Upper lobe of right lung (tissue), 1 donor: ENCODE measurements at places on chromosomes 11 and 22. TPM values are rescaled to one million over a fixed set of nuclear protein-coding genes. Genes with fewer than 3 reads are reported as not detected.

RSF1 gene
- total RNA-seq = 62.5 TPM

CD3G gene
- 6.5 TPM for total RNA-seq

GRCh38 chr11:117634756-117635603, 162.0 kb downstream of the DSCAML1 start:
- DNase-seq = peak; percentile 39

DNA sequence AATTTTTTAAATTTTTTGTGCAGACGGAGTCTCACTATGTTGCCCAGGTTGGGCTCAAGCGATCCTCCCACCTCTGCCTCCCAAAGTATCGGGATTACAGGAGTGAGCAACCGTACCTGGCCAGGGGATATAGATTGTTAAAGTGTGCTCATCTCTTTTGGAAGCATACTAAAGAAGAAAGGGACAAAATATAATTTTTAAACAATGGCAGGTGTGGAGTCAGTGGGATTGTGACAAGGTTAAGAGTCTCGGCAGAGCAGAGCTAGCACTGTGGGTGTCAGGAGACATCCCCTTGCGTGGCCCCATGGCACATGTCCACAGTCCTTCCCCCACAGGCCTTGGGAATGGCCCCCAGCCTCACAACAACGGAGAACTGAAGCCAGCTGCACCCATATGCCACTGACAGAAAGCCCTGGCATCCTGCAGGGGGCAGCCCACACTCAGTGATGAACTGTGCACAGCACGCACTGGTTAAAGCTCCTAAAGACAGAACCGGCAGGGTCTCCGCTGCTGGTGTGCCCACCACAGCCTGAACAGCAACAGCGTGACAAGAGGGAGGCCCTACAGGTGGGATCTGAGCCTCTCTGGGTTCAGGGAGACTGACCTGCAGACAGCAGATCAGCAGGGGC, 29.9 kb downstream of the SERPIND1 start:
- no peak for DNase-seq

GRCh38 chr11:75492181-75492820, 33.4 kb downstream of the GDPD5 start:
- DNase-seq = no peak

SLC29A2 gene
- total RNA-seq = 14.2 TPM

- no peak for DNase-seq
Measured at GRCh38 chr22:38131399-38131798, 20.9 kb upstream of the BAIAP2L2 start.

DNA sequence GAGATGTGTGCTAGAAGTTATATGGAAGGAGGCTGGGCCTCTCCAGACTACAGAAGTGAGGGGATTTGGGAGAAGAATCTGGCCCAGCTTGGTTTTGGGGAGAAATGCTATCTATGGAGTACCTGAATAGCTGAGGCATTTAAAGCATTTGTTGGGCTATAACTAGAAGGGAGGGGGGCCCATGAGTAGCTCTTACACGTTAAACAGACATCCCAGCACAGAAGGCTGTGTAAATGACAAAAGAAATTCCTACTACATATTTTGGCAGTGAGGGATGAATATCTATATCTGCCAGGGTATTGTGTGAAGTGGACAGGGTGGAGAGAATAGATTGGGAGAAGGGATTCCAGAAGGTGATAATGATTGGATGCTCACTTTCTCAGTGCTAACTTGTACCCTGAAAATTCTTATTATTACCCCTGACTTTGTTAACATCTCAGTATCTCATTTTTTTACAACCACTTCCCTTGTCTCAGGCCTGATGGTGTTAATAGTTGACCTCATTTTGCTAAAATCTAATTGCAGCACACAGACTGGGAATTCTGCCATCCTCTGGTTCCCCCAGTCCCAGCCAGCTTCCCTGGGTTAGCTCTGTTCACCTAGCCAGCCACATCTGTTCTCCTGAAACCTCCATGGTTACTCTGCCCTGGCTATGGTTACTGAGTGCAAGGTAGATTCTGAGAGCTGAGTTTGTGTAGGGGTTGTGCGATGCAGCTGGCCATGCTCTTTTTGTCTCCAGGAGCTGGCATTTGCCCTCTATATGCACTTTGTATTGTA, 28.8 kb upstream of the RRM1 start:
- no peak for DNase-seq

AIFM3 gene
- 5.7 TPM for total RNA-seq

GRCh38 chr11:10087186-10087922, 206.7 kb downstream of the SBF2 start:
- no peak for DNase-seq

DNA sequence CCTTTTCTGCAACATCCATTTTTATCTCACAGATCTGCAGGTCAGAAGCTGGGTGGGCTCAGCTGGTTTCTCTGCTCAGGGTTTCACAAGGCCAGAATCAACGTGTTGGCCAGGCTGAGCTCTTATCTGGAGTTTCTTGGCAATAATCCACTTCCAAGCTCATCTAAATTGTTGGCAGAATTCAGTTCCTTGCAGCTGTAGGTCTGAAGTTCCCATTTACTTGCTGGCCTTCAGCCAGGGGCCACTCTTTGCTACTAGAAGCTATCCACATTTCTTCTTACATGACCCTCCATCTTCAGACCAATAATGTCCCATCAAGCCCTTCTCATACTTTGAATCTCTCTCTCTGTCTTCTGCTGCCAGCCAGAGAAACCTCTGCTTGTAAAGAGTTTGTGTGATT, 103.5 kb downstream of the WNT11 start:
- no peak for DNase-seq

- DNase-seq = no peak
Measured at GRCh38 chr11:72162891-72163492, 27.5 kb downstream of the FOLR3 start.

TBX10 gene
- not detected for total RNA-seq

- peak; percentile 92 for DNase-seq
Measured at GRCh38 chr11:57567515-57568329, at the start of gene UBE2L6. UBE2L6 (minus strand) TSS chr11:57567672; CDS start chr11:57567611, 61 bp downstream.

DNA sequence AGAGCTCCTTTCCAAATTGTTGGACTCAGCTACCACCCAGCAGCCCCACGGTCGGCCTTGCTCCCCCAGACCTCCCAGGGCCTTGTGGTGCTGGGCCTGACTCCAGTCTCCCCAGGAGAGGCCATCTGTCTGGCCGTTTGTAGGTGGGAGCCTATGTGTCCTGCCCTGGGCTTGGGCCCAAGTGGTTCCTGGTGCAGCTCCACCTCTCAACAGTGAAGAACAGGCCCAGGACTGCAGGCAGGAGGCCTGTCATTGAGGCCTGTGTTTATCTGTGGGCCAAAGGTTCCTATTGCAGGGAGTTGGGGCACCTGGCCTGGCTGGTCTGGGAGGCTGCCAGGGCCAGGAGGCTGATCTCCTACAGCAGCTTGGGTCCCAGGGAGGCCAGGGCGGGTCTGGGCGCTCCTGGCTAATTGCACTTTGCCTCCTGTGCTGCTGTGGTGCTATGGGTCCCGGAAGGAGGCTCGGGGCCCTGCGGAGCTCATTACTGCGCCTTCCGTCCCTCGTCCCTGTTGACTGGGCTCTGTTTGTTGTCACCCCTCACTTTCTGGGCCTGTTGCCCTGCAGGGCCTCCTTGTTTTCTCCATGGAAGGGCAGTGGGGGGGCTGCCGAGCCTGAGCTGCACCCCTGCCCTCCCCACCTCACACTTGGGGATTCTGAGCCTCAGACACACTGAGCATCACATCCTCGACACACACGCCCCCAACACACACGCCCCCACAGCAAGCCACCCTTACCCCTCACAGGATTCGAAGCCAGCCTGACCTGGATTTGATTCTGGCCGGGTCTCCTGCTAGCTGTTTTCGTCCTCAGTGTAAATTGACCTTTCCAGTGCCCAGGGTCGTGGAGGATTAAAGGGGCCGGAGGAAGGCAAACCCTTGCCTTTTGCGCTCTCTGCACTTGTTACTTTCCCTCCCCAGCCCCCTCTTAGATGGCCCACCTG, 6.8 kb upstream of the OMP start:
- peak; percentile 57 for DNase-seq

- no peak for DNase-seq
Measured at GRCh38 chr11:19229671-19230070, 11.1 kb downstream of the E2F8 start.

DNA sequence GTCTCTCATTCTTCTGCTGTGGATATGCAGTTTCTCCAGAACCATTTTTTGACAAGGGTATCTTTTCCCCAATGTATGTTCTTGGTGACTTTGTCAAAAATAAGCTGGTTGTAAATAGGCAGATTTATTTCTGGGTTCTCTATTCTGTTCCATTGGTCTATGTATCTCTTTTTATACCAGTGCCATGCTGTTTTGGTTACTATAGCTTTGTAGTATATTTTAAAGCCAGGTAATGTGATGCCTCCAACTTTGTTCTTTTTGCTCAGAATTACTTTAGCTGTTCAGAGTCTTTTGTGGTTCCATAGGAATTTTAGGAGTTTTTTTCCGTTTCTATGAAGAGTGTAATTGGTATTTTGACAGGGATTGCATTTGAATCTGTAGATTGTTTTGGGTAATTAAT, 12.4 kb downstream of the HORMAD2 start:
- no peak for DNase-seq

- DNase-seq = no peak
Measured at GRCh38 chr11:111105566-111105965, 140.0 kb upstream of the POU2AF2 start.

GRCh38 chr11:79185351-79185750, 255.5 kb downstream of the TENM4 start:
- DNase-seq = no peak

SLC6A5 gene
- not detected for total RNA-seq

OR8G5 gene
- total RNA-seq = 0.58 TPM

GRCh38 chr11:42462558-42463310, 849.1 kb upstream of the API5 start:
- DNase-seq = no peak

OR4C15 gene
- total RNA-seq = not detected

GRCh38 chr22:42214633-42215415, 55.6 kb downstream of the TCF20 start:
- no peak for DNase-seq

DNA sequence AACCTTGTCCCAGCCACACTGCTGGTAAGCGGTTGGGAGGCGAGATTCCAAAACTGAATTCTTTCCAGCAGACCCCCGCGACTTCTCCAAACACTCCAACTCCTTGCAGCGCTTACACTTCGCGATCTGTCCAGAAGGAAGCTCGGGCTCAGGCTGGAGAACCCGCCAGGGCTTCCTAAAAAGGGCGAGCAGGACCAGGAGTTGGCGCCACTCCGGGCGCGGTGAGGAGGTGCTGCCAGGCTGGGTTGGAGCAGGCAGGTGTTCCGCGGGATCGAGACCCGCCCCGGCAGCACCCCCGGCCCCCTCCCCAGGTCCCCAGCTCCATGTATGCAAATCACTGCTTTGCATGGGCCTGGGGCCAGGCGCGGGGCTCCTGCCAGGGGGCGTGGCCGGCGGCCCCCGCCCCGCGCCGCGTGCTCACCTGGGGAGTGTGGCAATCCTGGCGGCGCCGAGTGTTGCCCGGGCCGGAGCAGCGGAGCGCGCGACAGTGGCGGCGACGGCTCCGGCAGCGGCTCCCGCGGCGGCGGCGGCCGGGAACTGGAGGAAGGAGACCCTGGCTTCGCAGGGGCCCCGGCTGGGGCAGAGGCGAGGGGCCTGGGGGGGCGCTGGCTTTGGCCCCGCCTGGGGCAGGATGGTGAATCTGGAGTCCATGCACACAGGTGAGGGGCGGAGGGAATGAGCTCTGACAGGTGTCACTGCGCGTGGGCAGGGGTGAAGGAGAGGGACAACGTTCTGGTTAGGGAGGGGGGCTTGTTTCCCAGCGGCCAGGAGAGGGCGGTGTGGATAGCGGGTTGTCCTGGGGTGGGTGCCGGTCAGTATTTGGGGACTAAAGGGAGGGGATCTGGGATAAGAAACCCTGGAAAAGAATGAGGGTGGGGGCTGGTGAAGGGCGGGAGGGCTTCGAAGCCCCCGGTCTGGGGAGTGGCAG, at the start of gene POU2F3:
Gene POU2F3, plus strand, starts transcription at position 428 of the 928 bp plus-strand sequence. Its CDS starts 204 bp downstream, at position 632.
- peak; percentile 84 for DNase-seq

GRCh38 chr11:12534549-12534948, 139.7 kb upstream of the TEAD1 start:
- no peak for DNase-seq

DNA sequence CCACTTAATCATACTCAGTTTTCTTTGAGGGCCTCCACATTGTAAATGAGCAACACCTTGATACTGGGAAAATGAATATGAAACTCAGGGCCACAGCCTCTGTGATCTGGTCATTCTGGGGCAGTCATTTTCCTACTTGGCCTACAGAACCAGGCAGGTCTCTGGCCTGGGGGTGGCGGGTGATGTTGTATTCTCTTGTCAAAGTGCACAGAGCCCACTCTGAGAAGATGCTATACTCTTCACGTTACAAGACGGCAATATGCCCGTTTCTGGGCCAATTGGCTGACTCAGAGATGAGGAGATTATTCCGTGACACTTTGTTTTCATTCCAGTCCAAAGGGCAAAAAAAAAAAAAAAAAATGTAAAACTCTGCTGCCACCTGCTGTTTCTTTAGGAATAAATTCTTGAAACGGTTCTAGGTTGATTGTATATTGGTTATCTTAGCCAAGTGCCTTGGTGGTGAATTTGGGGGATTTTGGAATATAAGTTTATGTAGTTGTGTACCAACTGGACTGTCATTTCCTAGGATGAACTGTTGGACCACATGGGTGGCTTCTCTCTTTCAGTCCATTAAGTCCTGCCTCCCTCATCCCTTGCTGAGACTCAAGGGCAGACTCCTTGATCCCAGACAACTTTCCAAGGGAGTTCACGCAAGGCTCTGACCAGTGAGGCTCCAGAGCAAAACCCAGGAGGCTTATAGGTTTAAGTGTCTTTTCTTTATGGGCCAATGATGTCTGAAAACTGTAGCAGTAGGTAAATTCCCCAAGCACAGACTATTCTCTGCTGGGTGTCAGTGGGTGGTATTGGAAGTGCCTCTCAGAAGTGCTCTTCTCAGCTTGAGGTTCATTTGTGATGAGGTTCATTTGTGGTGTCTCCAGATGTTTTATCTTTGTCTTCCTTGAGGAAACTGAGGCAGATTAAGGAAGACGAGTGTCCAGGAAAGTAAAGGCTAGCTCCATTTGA, 18.2 kb downstream of the ADM start:
- no peak for DNase-seq

DNA sequence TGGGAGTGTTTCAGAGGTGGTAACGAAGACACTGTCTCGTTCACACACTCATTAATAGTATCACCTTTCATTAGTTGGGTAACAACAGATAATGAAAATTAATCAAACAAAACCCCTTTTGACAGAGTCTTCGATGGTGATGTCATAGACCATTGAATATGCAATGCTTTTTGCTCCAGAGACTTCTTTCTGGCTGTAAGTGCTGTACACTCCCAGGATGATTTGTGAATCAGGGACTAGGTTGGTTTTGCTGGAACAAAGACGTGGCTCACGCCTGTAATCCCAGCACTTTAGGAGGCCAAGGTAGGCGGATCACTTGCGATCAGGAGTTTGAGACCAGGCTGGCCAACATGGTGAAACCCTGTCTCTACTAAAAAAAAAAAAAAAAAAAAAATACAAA, 9.5 kb upstream of the RASSF10 start:
- no peak for DNase-seq

DBX1 gene
- not detected for total RNA-seq
